ENCODE measurements at places on chromosomes 5 and 9.

DNA sequence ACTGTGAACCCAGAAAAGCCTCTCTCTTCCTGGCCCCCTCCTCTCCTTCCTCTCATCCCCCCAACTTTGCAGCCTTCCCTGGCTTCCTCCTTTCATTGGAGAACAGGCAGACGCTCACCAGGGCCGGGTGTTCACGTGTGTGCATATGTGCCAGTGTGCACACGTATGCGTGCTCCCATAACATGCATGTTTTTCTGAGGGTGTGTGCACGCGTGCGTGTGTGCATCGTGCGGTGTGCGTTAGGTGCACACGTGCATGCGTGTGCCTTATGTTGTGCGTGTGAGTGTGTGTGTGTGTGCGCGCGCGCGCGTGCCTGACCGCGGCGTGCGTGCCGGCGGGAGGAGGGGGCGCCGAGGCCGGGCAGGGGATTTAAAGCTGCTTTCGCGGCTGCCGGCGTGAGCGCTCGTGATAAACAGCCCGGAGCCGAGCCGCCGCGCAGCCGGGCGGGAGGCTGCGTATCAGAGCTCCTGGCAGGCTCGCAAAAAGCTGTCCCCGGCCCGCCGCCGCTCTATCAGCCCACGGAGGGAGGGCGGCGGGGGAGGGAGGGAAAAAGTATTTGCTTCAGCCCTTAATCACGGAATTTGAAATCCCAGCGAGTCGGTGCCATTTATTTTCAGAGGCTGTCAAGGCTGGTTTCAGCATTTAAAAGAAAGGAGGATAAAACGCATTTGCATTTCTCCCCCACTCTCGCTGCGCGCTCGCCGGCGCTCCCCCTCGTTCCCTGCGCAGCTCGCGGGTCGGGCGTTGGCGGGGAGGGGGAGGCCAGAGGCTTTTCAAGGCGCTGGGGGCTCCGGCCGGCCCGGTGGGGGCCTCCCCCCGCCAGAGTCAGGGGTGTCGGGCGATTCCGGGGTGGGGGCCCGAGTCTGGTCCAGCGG lies 183.9 kb downstream of the C9orf50 start:
- DNase-seq = peak; percentile 35

DNA sequence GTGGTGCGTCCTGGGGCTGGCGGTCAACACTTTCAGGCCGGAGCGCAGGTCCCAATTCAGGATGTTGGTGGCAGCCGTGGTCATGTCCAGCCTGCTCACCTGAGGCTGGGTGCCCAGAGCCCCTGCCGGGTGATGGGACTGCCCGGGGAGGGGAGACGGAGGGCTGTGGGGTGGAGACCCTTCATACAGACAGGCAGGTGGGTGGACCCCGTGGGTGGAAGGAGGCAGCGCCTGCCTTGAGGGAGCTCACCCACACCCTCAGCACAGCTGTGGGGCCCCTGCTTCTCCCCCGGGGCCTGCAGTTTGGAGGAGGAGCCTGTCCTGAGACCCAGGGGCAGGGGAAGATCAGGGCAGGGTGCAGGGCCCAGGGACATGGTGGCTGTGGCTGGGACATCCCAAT lies 6.9 kb upstream of the PTGDS start:
- DNase-seq = no peak

- no peak for DNase-seq
These were observed 37.6 kb downstream of the MFAP3 start for GRCh38 chr5:154076240-154076922.

DNA sequence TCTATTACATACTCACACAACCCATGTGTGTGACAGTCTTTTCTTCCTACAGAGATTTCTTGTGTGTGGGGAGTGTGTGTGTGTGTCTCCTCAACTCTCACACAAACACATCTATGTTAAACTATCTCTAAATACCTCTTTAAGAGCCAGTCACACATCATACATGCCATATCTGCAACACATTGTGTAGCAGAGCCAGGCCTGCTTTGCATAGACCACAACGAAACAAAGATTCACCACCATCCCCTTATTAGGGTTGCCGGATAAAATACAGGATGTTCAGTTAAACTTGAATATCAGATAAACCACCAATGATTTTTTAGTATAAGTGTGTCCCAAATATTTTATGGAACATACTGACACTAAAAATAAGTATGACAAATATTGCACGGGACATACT lies 2.3 kb downstream of the FAM170A start:
- DNase-seq = no peak

DNA sequence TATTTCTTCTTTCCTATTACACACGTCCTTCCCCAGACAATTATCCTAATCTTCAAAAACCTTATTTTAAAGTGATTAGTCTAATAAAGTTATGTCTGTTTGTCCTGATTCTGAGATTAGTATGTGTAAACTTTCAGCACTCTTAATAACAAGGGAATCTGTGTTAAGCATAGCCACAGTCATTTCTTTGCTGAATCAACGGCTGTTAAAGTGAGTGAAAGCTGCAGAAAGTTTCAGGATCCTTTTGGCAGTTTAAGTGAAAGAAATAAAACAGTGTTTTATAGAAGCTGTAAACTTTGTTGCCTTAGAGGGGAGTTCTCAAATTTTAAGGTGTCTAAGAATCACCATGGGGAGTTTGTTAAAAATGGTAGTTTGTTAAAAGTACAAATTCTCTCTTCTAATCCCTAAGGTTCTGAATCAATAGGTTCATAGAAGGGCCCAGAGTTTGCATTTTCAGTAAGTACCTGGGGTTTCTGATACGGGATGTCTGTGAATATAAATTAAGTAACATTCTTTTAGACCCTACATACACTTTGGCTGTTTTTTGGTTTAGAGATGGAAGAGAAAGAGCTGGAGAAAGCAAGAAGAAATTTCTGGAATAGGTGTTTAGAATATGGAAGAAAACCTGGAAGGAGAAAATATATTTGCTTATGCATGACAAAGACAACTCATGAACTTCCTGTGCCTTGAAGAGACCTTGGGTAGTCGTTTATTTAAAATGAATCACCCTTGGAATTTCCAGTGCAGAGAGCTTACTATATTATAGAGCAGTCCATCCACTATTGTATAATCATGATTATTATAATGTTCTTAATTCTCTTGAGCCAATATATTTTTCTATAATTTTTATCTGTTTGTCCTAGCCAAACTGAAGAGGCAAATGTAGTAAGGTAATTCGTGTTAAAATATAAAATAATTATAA lies 45.7 kb downstream of the SCAMP1 start:
- no peak for DNase-seq

GRCh38 chr5:85732185-85732584 lies 885.6 kb upstream of the COX7C start:
- no peak for DNase-seq

DNA sequence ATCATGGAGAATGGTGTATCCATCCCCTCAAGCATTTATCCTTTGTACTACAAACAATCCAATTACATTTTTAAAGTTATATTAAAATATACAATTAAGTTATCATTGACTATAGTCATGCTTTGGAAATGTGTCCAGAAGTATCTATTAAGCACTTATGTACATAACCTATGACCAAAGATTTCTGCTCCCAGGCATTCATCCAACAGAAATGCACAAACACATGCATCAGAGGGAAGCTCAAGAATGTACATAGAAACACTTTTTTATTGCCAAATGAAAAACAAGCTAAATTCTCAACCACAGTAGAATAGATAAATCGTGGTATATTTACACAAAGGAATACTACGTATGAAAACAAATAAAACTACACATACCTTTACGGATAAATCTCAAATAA lies 700.5 kb upstream of the ZNF608 start:
- no peak for DNase-seq

- DNase-seq = no peak
These were observed 8.9 kb downstream of the HAVCR1 start for GRCh38 chr5:157050050-157050449.

DNA sequence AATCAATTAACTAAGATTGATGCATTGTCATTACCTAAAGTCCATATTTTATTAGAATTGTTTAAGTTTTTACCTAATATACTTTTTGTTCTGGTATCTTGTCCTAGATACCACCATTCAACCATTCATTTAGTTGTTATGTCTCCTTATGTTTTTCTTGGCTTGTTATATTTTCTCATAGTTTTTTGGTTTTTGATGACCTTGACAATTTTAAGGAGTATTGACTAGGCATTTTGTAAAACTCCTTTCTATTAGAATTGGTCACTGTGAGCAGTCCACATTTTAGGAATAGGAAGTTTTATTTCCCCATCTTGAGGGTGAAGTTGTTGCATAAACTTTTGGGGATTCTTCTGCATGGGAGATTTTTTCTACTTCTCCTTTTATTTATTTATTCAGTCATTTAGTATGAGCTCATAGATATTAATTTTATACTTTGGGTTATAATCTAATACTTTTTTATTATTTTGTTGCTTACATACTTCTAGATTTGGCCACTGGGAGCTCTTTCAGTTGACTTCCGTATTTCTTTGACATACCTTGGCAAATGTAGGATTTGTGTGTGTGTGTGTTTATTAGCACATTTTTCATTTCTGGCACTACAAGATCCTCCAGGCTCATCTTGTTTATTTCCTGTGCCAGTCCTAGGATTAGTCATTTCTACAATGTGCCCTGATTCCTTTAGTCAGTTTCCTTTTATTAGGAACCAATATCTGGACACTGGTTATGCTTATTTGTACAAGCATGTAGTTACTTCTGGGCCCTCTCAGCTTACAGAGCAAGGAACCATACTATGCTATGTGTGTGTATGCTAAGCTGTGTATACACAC lies 134.9 kb upstream of the CDKN2B start:
- DNase-seq = no peak

GRCh38 chr5:101915554-101915953 lies 380.5 kb downstream of the SLCO4C1 start:
- no peak for DNase-seq

- DNase-seq = no peak
These were observed 1.3 kb downstream of the MED10 start for GRCh38 chr5:6376974-6377520.

DNA sequence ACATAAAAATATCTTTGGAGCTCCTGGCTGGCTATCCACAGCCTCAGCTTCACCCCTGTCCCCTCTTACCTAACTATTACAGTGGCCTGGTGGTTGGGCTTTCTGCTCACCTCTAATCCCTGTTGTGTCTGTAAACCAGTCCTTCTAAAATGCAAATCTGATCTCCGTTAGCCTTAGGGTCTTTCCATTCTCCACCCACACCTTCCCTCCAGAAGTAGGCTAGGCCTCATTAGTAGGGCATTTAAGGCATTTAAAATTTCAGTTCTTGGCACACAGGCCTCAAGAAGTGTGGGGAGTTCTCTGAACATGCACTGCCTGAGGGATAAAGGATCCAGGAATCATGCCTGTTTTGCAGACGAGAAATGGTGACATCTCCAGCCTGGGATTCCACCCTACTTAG lies 26.4 kb upstream of the STC2 start:
- no peak for DNase-seq

GRCh38 chr5:96256795-96257470 lies 176.1 kb downstream of the PCSK1 start:
- DNase-seq = no peak

DNA sequence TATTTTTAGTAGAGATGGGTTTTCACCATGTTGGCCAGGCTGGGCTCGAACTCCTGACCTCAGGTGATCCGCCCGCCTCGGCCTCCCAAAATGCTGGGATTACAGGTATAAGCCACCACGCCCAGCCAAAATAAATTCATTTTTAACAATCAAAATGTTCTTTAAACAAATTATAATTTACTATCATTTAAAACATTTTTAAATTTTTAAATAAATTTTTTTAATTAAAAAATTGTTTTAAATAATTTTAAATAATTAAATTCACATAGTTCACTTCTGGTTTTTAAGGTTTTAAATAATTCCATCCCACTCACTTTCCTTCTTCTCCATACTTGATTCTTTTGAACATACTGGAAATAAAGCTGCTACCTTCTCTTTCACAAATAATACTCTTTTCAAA lies 15.0 kb upstream of the TTC33 start:
- DNase-seq = no peak

- no peak for DNase-seq
These were observed 41.6 kb downstream of the CYSTM1 start for GRCh38 chr5:140216478-140217074.

- peak; percentile 27 for DNase-seq
These were observed 57.0 kb downstream of the COL15A1 start for GRCh38 chr9:99000476-99001395.

DNA sequence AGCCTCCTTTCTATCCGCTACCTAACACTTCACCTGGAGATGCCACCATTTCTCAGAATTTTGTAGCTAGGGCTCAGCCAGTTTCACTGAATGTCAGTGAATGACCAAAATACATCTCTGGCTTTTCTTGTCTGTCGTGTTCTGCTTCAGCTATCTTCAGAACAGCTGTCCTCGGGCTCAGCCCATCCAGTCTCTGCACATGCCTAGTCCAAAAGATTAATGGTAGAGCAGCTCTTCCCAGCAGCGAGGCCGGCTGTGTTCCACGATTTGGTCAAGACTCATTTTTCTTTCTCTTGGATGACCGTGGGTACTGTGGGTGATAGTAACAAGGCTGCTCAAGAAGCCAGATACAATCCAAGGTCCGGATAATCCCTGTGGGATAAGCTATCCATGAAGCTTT lies 342.8 kb downstream of the GABRG2 start:
- DNase-seq = no peak

- DNase-seq = no peak
These were observed 52.2 kb downstream of the LURAP1L start for GRCh38 chr9:12826924-12827565.

DNA sequence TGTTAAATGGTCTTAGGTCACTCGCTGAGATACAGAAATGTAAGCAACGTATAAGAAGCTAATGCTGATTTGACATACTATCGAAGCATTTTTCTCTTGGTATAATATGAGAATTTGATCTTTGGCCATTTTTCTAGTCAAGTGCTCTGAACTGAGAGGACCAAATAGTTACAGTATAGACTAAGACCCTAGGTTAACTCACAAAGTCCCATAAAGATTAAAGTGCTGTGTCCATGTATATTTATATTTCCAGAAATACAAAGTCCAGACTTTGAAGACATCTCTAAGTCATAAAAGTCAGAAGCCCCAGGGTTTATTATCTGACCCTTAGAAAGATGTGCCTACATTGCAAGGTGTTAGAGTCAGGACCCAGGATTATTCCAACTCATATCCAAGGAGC lies 752.4 kb upstream of the COX7C start:
- DNase-seq = no peak

GRCh38 chr9:4932681-4933080 lies 52.4 kb upstream of the JAK2 start:
- DNase-seq = no peak

GRCh38 chr5:9054322-9054721 lies 491.6 kb downstream of the SEMA5A start:
- no peak for DNase-seq

- no peak for DNase-seq
These were observed 344.8 kb downstream of the ZNF608 start for GRCh38 chr5:124401476-124402143.

- no peak for DNase-seq
These were observed 7.9 kb downstream of the LNPEP start for GRCh38 chr5:96943799-96944198.

DNA sequence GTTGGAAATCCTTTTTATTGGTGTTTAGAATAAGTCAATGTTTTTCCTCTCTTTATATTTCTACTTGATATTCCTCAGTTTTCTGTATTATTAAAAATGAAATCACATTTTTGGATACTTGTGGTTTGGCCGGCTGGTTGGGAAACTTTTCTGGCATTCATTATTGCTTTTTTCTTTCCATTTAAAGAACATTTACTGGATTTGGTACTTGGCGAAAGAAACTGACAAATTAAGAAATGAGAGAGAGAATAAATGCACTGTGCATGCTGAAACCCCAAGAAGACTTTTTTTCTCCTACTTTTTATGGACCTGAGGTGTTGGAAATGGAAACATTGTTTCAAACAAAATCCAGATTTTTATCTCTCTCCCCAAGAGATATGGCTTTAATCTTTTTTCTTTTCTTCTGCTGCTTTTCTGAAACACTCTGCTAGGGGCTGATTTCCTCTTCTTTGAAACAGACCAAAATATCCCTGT lies 128.4 kb downstream of the SNX18 start:
- DNase-seq = no peak
